Pancreas (tissue), 10 donors: ENCODE measurements at places on chromosomes 16 and 17. TPM values are rescaled to one million over a fixed set of nuclear protein-coding genes. Genes with fewer than 3 reads are reported as not detected.

Gene FBXW10
- polyA plus RNA-seq, result 0.11 TPM

Gene TMC6
- 61.2 TPM for polyA plus RNA-seq

Gene FOXJ1
- polyA plus RNA-seq, result 2.4 TPM

Gene TMC7
- polyA plus RNA-seq, result 0.42 TPM

Gene ZFP3
- 1.9 TPM for polyA plus RNA-seq

Gene FOXO3B
- polyA plus RNA-seq, result 1.0 TPM

DNA sequence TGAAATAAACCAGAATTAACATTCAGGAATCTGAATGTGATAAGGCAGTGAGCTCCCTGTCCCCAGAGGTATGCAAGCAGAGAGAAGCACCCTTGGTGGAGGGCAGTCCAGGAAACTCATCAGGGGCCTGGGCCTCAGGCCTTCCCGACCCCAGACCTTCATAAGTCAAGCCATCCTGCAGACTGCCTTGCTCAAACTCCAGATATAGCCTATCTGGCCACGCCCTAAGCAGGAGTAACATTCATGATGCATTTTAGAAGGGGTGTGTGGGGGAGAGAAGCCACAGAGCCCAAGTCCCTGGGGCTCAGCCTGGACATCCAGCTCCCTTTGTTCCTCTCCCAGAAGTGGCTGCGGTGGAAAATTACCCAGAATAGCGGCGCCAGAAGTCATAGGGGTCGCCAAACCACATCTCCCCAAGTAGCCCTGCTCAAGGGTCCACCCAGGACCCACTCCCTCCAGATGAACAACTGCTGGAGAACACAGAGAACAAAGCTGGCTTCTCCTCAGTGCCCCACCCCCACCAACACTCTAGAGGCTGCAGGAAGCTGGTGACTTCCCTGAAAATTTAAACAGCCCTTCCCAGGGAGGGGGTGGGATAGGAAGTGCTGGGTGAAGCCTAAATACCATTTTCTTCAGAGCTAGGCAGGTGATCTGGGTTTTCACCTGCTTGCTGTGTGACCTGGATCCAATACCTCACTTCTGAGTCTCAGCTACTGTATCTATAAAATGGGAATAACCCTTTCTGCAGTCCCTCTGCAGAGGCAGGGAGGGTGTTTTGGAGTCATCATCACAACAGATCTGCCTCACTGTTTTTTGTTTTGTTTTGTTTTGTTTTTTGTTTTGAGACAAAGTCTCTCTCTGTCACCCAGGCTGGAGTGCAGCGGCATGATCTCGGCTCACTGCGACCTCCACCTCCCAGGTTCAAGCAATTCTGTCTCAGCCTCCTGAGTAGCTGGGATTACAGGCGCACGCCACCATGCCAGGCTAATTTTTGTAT is 1.5 kb upstream of the SREBF1 start:
- DNase-seq, result peak; percentile 46

DNA sequence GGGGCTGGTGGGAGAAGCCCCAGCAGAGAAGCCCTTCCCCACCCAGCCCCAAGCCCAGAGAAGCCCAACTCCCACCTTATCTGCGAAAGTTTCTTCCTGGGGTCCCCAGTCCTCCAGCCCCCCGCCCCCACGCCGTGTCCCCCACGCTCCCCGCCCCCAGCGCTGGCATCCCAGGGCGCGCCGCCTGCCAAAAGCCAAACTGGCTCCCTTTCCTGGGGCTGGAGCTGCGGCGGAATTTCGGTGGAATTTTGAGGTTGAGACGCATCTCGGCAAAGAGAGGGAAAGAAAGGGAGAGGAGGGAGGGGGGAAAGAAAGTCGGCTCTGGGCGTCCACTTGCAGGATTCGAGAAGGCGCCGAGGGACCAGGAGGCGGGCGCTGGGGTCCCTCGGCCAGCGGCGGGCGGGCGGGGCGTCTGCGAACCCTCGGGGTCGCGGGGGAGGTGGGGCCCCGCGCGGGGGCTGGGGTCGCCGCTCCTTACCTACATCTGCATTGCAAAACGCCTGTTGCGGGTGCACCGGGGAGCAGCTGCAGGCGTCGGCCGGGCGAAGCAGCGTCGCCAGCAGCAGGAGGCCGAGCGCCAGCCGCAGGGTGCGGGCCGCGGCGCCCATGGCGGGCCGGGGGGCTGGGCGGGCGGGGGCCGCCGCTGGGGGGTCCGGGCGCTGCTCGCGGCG is 571 bp downstream of the TIMP2 start:
- peak; percentile 65 for DNase-seq

- DNase-seq, result no peak
Measured at GRCh38 chr16:19210968-19211367, 42.9 kb downstream of the SYT17 start.

- no peak for DNase-seq
Measured at GRCh38 chr16:21033704-21034103, 116.9 kb downstream of the DNAH3 start.

- DNase-seq, result no peak
Measured at GRCh38 chr17:76848670-76849069, 19.5 kb upstream of the MGAT5B start.

GRCh38 chr17:51742571-51742970 is 415.9 kb downstream of the CA10 start:
- DNase-seq, result no peak

GRCh38 chr16:58793366-58793765 is 59.2 kb upstream of the GOT2 start:
- no peak for DNase-seq

GRCh38 chr17:77054936-77055335 is 85.8 kb upstream of the SEC14L1 start:
- no peak for DNase-seq
